A549 treated with CORT108297 at 1 μM for 4 hours (cell line): ENCODE measurements at places on chromosomes 3 and 15. TPM values are rescaled to one million over a fixed set of nuclear protein-coding genes. Genes with fewer than 3 reads are reported as not detected.

The SLC9C1 gene
- not detected in 5 replicates for total RNA-seq

The CLDN18 gene
- total RNA-seq, result not detected in 5 replicates

The ARPP21 gene
- 0.02 to 0.08 TPM (median 0.06 TPM) in 3 of 5 replicates, not detected in the others for total RNA-seq

The AADACL2 gene
- not detected in 5 replicates for total RNA-seq
